ENCODE measurements at places on chromosomes 3 and 15.

DNA sequence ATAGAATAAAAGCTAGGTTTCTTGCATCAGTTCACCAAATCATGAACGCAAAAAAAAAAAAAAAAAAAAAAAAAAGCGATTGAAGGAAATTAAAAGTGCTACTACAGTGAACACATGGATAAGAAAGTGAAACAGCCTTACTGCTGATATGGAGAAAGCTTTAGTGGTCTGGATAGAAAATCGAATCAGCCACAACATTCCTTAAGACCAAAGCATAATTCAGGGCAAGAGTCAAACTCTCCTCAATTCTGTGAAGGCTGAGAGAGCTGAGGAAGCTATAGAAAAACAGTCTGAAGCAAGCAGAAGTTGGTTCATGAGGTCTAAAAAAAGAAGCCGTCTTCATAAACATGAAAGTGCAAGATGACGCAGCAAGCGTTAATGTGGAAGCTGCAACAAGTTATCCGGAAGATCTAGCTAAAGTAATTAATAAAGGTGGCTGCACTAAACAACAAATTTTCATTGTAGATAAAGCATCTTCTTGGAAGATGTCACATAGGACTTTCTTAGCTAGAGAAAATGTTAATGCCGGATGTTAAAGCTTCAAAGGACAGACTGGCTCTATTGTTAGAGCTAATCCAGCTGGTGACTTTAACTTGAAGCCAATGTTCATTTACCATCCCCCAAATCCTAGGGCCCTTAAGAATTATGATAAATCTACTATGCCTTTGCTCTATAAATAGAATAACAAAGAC lies 19.2 kb downstream of the P3H2 start:
- DNase-seq = no peak

DNA sequence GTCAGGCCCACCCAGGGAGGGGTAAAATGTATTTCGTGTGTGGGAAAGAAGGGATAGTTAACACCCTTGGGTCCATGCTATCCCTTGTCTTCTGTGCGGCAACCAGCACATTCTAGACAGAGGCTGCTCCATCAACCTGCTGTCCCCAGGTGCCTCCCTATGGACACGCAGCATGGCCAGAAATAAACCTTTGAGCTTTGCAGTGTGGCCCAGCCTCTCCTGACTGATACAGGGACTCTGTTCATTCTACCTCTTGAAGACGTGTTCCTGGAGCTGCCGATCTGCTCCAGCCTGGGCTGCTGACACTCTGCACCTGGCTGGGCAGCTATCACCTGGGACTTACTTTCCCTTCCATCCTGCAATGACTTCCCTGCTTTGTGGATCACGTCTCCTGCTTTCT lies 4.1 kb upstream of the KLF13 start:
- no peak for DNase-seq

GRCh38 chr3:106006571-106006970 lies 137.8 kb upstream of the CBLB start:
- no peak for DNase-seq

DNA sequence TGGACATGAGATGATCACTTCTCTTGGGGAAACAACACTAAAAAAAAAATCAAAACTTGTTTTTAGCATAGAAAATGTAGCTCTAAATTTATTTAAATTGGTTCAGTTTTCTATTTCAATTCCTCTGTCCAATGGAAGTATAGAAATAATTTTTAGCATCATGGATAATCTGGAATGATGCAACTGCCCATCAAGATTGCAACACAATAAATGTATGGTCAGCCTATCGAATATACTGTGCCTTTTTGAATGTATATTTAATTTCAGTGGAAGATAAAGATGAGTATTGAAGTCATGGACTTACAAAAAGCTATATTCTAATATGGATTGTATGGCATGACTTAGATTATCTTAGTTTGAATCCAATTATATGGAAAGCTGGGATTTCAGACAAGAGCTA lies 906.7 kb downstream of the IGSF11 start:
- no peak for DNase-seq

- no peak for DNase-seq
Measured at GRCh38 chr3:81545572-81545971, 215.9 kb downstream of the GBE1 start.

- DNase-seq = no peak
Measured at GRCh38 chr15:99565049-99565298, 810 bp upstream of the MEF2A start.

- no peak for DNase-seq
Measured at GRCh38 chr3:197292083-197292646, 6.2 kb downstream of the DLG1 start.

GRCh38 chr15:76391847-76392246 lies 55.3 kb downstream of the ISL2 start:
- no peak for DNase-seq

All from activated naive CD4-positive, alpha-beta T cell treated with anti-CD3 and anti-CD28 coated beads, Interleukin-2, amount 50 U/mL, for 16 hours (primary cell).